ENCODE measurements at places on chromosomes 5 and 9.

DNA sequence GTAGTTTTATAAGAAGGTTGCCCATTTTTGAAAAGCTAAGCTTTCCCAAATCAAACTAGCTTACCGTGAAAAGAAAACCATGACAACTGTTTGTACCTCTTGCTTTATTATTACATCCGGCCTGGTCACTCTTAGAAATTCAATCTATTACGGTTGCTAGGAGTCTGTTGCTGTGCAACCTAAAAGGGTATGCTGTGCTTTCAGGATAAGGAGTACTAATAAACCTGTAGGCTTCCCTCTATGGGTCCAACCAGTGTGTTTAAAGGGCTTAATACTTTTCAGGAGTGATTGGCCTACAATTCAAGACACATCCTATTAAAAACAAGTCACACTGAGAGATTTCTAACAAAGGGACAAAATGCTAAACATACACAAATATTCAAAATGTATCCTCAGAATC lies 27.1 kb downstream of the RFX3 start:
- no peak for DNase-seq

GRCh38 chr5:9850456-9850855 lies 220.3 kb upstream of the TAS2R1 start:
- DNase-seq, result no peak

GRCh38 chr9:124520206-124520596 lies 13.0 kb upstream of the NR5A1 start:
- DNase-seq, result no peak

- DNase-seq, result no peak
Measured at GRCh38 chr5:81208904-81209303, 24.2 kb upstream of the CKMT2 start.

GRCh38 chr5:128537221-128537999 lies 635 bp downstream of the FBN2 start:
- peak; percentile 26 for DNase-seq

GRCh38 chr9:101372327-101373118 lies 12.3 kb downstream of the BAAT start:
- DNase-seq, result no peak

GRCh38 chr9:109549386-109549785 lies 51.3 kb upstream of the PTPN3 start:
- DNase-seq, result no peak

DNA sequence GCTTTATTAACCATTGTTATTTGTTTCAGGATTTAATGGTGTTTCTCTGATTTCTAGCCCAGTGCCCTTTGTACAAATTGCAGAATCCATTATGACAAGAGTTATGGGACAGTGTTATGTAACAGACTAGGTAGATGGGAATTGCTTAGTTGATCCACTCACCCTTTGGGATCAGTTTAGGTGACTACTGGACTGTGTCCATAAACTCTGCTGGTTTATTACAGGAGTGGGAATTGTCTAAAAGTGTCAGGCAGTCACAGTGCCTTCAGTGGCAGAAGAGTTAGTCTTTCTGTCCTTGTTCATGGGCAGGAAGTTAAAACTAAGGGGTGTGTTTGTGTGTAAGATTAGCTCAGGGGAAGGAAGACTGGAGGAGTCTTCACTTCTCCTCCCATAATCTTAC lies 29.3 kb downstream of the RCL1 start:
- no peak for DNase-seq

DNA sequence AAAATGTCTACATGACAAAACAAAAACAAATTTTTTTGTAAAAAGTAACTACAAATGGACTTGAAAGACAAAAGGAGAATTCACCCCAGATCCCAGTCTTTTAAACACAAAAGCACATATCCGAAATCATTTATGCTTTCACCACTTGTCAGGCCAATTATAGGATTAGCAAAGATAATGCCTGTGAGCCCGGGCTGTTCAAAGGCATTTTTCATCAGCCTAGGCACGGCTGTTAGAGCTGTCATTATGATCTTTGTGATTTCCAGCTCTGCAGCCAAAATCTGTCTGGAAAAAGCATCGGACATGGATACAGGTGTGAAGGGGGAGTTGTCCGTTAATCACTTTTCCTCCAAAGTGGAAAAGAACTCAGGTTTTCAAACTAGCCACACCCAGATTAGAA lies 23.6 kb upstream of the RAB14 start:
- no peak for DNase-seq

- DNase-seq, result no peak
Measured at GRCh38 chr9:79610791-79611614, 39.2 kb downstream of the TLE4 start.

DNA sequence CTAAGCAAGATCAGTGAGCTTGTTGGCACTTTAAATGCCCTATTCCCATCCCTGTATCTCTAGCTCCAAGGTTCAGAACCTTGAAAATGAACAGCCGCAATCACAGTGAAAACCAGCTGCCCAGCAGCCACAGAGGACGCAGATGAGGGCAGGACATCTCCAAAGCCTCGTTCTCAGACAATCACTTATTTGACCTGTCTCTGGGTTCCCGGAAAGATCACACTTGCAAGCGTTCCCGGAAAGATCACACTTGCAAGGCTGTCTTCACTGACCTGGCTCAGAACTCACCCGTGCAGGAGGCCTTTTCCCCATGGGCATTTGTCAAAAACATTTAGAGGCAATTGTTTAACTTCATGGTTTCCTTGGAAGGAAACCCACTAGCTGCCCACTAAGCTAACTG lies 25.7 kb downstream of the IPPK start:
- no peak for DNase-seq

DNA sequence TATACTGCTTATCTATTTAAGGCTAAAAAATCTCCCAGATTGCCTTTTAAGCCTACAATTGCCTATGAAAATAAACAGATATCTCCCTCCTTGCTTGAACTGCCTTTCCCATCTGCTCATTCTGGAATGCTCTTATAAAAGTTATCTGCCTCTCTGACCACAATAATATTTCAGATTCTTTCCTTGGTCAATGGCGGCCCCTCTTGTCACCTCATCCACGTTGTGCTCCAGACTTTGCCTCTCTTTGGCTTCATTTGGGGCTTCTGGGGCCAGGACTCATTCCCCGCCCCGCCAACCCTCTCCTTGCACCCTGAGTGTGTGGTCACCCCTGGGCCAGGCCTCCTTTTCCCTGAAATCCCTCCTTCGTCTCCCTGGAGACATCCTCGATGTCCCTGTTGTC lies 110.0 kb upstream of the RPS23 start:
- no peak for DNase-seq

DNA sequence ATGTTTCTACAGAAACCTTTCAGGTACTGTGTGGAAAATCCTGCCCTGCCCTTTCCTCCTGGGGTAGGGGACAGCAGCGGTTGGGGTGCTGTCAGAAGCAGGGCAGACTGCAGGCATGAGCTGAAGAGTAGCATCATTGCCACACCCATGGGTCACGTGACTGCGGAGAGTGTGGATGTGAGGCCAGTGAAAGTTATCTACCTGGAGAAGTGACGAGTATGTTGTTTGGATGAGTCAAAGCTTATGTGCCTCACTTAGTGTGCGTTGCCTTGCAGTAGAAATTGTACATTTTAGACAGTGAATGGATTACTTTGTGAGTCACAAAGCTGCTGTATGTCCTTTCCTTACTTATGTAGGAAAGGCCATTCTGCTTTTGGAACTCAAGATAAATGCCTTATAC lies 21.7 kb upstream of the ACTBL2 start:
- no peak for DNase-seq

GRCh38 chr9:136521537-136521936 lies 24.3 kb downstream of the NOTCH1 start:
- no peak for DNase-seq

DNA sequence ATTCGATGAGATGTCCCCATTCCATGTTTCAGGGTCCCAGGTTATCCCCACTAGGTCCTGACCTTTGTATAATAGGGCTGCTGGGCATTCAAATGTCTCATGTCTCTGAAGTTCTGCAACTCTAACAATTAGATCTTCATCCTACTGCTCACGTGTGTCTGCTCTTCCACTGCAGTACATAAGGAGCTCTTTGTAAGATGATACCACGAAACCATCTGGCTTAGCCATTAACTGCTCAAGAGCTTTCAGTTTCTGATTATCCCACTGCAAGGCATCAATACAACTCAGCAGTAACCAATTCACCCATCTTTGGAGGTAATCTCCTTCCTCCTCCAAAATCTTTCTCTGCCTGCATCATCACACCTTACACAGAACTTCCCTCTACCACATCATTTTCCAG lies 49.9 kb upstream of the PPP2CA start:
- peak; percentile 23 for DNase-seq

- DNase-seq, result no peak
Measured at GRCh38 chr5:6710551-6711318, 2.5 kb upstream of the TENT4A start.

DNA sequence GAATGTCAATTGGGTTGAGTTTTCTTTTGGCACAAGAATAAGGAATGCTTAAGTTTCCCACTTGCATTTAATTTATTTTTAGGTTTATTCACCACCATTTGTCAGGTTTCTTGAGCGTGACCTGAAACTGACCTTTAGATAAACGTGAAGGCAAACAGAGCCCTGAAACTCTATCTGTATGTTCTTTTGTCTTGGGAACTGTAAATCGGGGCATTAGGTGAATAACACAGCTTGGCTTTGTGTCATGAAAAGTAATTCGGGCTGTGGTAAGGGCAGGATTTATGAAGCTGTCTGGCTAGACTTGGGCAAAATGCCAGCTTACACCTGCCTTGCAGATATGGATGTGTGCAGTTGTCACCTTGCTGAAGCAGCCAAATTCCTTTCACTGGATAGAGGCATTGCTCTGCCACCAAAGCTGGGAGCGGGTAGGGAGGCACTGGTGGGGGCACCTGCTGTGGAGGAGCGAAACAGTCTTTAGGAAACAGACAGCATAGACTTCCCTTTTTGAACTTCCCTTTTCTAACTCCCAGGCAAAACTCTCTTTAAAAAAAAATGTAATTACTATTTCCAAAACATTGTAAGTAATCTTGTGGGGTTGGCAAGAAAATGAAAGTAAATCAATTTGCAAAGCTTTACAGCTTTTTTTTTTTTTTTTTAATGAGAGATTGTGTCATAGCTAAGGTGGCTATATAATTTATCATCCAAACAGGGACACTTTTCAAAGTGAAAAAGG lies 545.2 kb downstream of the CSNK1G3 start:
- DNase-seq, result no peak

Measured in GM13976 (cell line).